ENCODE measurements at places on chromosomes 7 and 10. TPM values are rescaled to one million over a fixed set of nuclear protein-coding genes. Genes with fewer than 3 reads are reported as not detected.

MCU gene
- total RNA-seq, result 22.0 TPM

GRCh38 chr10:33790521-33791271 is 456.2 kb upstream of the NRP1 start:
- H3K27me3 ChIP-seq, result no peaks in the 10 kb centered on the region
- no peaks in the 10 kb centered on the region for H3K36me3 ChIP-seq
- H3K27ac ChIP-seq, result no peak overlapping the region

CRHR2 gene
- total RNA-seq, result 3.1 TPM

PRSS2 gene
- not detected for total RNA-seq

GRCh38 chr10:62170732-62171131 is 97.9 kb downstream of the RTKN2 start:
- H3K4me3 ChIP-seq, result no peak overlapping the region
- H3K27ac ChIP-seq, result no peak overlapping the region
- no peaks in the 10 kb centered on the region for H3K27me3 ChIP-seq
- no peaks in the 10 kb centered on the region for H3K36me3 ChIP-seq

DNA sequence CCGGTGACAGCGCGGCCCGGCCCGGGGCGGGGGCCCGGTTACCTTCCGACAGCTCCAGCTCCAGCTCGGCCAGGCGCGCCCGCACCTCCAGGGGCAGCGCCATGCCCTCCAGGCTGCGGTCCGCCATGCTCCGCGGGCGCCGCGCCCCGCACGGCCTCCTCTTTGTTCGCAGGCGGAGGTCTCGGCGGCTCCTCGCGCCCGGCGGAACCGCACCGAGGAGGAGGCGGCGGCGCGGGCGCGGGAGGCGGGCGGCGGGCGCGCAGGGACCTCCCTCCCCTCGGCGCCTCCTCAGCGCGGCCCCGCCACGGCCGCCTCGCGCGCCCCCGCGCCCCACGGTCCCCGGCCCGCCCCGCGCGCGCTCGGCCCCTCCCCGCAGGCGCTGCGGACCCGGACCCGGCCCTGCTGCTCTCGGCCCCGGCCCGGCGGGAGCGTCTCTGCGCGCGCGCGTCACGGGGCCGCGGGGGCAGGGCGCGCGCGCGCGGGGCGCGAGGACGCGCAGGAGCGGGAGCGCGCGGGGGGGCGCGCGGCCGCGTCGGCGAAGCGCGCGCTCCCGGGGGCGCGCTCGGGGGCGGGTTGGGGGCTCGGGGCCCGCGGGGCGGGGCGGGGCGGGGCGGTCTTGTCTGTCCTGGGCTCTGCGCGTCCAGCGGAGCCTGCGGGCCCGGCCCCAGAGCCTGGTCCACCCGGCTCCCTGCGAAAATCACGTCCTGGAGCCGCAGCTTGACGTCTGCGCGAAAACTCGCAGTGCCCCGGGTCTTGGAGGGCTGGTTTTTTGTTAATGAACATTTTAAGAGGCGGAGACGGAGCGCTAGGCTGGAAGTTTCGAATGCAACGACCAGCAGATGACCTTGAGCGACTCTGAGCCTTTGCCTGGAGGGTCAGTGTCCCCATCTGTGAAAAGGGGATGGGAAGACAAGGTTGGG is at the start of gene DIP2C:
Gene DIP2C, minus strand, starts transcription at position 217 of the 920 bp plus-strand sequence. Its CDS starts 90 bp downstream, at position 127.
- H3K27me3 ChIP-seq, result no peaks in the 10 kb centered on the region
- peak within 1 kb of the TSS; percentile 89 for H3K4me3 ChIP-seq
- H3K27ac ChIP-seq, result peak within 1 kb of the TSS; percentile 91
- no peaks in the 10 kb centered on the region for H3K36me3 ChIP-seq

CLRN3 gene
- not detected for total RNA-seq

GBX1 gene
- total RNA-seq, result not detected

DNA sequence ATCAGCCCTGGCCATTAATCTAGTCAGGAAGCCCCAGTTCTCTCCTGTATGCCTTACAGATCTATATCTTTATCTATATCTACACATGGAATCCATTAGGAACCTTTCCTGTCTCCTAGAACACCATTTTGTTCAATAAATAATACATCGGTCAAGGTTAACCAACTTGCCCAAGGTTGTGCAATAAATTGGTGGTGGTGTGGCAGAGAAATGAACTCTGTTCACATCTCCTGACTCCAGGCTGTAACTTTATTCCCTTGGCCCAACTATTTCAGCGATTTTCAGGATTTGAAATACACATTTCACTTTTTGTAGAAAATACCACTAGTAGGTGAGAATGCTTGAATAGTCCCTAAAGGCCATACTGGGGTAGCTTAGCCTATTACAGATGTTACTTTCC is 712.5 kb upstream of the FZD8 start:
- H3K36me3 ChIP-seq, result no peaks in the 10 kb centered on the region
- no peak overlapping the region for H3K4me3 ChIP-seq

DNA sequence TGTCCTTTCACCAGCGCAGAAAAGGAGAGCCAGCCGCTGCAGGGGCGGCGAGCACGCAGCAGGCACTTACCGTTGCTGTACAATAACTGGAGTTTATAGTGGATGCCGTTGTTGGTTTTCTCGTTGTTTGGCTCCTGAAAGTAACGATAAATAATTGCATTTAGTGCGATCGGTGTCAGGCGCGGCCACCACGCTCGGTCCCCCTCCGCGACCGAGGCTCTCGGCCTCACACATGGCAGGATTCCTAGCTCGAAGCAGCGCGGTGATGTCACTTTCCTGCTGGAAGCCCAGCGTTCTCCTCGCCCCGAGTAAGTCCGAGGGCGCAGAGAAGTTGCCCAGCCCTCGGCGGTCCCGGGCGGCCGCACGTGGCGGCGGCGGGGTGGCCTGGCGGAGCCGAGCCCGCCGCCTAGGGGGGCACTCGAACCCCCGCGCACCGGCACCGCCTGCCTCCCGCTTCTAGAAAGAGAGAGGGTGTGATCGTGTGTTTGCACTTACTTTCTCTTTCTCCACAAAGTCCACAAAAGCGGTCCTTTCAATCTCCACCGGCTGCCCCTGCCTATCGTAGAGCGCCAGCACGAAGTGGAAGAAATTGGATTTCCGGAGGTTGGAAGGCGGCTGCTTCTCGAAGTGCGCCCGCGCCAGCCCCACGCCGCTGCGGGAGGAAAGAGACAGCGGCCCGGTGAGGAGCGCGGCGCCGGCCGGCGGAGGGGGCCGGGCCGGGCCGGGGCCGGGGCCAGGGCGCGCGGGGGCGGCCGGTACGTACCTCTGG is 1.0 kb downstream of the EBF3 start:
- H3K36me3 ChIP-seq, result no peaks in the 10 kb centered on the region
- peaks cover 7% of the 10 kb centered on the region for H3K4me1 ChIP-seq
- peak overlapping the region; percentile 70 for H3K4me3 ChIP-seq
- no peak overlapping the region for H3K27ac ChIP-seq

DNA sequence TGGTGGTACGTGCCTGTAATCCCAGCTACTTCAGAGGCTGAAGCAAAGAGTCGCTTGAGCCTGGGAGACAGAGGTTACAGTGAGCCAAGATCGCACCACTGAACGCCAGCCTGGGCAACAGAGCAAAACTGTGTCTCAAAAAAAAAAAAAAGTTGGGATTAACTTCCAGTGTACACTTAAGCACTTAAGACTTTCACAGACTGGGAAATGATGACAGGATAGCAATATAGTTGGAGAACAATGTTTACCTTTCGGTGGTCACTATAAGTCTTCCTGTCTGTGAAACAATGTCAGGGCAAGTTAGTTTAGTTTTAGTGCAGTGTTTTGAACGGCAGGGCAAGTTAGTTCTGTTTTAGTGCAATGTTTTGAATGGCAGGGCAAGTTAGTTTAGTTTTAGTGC is 130.2 kb downstream of the TPST1 start:
- H3K4me3 ChIP-seq, result no peak overlapping the region
- H3K4me1 ChIP-seq, result peaks cover 5% of the 10 kb centered on the region
- H3K27ac ChIP-seq, result no peak overlapping the region

GRCh38 chr7:105285118-105285874 is 103.4 kb downstream of the SRPK2 start:
- H3K36me3 ChIP-seq, result no peaks in the 10 kb centered on the region
- no peaks in the 10 kb centered on the region for H3K27me3 ChIP-seq
- DNase-seq, result no peak
- H3K27ac ChIP-seq, result no peak overlapping the region
- no peaks in the 10 kb centered on the region for H3K4me1 ChIP-seq

DNA sequence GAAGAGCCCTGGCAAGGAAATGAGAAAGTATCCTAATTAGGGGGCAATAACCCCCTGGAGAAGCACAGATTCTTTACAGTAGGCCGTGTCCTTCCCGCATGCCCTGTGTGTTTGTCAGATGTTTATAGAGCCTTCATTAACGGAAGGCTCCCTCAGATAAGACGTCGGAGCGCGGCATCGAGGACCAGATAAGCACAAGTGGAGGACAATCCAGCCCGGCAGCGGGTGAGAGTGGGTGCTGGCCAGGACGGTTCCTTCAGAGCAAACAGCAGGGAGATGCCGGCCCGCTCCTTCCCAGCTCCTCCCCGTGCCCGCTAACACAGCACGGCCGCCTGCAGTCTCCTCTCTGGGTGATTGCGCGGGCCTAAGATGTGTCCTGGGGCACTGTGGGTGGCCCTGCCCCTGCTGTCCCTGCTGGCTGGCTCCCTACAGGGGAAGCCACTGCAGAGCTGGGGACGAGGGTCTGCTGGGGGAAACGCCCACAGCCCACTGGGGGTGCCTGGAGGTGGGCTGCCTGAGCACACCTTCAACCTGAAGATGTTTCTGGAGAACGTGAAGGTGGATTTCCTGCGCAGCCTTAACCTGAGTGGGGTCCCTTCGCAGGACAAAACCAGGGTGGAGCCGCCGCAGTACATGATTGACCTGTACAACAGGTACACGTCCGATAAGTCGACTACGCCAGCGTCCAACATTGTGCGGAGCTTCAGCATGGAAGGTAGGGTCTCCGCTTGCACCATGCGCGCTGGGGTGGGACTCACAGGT is at the start of gene GDF2:
Gene GDF2, plus strand, starts transcription at position 155 of the 762 bp plus-strand sequence. Its CDS starts 215 bp downstream, at position 370.
- H3K27ac ChIP-seq, result no peak within 1 kb of the TSS
- peak; percentile 53 for DNase-seq
- H3K27me3 ChIP-seq, result no peaks in the 10 kb centered on the region
- H3K4me3 ChIP-seq, result no peak within 1 kb of the TSS

DNA sequence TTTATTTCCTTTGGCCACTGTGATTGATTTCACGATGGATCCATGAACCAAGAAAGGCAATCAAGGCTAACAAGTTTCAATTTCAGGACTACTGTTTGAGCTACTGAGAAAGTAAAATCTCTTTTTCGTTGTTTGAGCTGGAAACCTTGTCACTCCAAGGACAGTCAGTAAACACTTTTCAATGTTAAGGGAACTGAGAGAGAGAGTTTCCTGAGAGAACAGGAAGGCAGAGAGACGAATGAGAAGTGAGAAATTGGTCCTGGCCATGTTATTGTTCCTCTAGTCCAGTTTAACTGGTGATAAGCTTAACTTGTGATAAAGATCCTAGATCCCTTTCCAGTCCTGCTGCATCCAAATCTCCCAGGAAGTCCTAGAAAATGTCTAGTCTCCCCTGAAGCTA is 909 bp upstream of the AKR1D1 start:
- no peak for DNase-seq
- H3K27me3 ChIP-seq, result no peaks in the 10 kb centered on the region
- H3K4me1 ChIP-seq, result no peaks in the 10 kb centered on the region
- no peak overlapping the region for H3K4me3 ChIP-seq
- no peaks in the 10 kb centered on the region for H3K36me3 ChIP-seq

DNA sequence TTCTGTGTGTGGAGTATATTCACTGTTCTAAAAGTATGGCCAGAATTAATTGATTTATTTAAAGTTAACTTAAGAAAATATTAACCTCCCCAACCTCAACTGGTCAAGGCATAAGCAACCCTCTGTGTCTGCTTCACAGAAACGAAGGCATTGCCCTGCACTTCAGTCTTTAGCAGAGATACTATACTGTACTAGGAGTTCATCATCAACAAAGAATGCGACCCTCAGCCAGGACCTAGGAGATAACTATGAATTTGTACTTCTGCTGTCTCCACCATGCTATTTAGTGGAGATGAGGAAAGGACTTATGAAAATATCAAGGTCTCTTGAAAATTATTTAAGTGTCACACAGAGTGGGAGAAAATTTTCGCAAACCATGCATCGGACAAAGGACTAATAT is 35.7 kb upstream of the SEMA3D start:
- no peaks in the 10 kb centered on the region for H3K4me1 ChIP-seq
- H3K27me3 ChIP-seq, result no peaks in the 10 kb centered on the region
- H3K36me3 ChIP-seq, result no peaks in the 10 kb centered on the region
- no peak overlapping the region for H3K4me3 ChIP-seq
- DNase-seq, result no peak

DNA sequence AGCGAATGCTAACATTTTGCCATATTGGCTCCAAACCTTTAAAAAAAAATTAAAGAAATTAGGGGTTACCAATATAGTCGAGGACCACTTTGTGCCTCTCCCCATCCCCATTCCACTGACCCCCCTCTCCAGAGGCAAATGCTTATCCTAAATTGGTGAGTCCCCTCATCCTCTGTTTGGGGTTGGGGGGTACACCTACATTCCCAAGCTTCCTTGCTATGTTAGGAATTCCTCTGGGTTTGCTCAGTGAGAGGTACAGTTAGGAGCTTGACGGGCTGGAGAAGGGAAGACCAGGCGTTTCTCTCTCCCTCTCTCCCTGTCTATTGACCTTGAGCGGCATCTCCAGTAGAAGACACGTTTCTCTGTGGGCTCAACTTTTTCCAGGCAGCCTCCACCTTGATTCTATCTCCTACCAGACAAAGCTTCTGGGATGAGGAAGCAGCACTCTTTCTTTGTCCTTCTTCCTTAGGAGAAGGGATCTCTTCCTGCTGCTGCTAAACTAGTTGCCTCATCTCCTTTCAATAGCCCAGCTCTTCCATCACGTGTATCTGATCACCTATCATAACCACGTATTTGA is 6.6 kb upstream of the AKR1B15 start:
- no peak overlapping the region for H3K4me3 ChIP-seq
- no peak for DNase-seq

SEC31B gene
- total RNA-seq, result 9.2 TPM
